ENCODE measurements at places on chromosomes 2 and 18.

DNA sequence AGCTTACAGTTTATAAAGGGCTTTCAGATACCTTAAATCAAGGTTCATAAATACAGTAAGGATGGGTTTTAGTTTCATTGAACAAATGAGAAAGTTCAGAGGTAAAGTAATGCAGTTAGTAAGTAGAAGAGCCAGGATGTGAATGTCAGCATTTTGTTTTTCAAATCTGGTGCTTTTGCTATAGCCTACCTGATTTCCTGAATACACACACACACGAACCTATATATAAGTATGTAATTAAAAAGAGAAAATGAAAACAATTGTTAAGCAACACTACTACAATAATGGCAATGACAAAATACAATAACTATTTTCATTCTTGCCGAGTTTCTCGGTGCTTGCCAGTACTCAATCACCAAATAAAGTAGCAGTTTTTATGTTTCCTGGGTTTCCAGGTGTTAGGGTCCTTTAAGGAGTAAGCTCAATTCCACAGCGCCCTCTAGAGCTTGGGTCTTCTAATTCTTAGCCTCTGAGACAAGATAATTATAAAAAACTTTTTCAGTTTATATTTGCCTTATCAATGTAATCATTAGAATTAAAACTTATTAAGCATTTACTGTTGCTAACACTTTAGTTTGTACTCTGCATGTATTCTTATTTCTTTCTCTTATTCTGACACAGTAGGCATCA, 512.9 kb upstream of the ACVR2A start:
- no peak for DNase-seq

GRCh38 chr2:125526093-125526492, 1129.9 kb upstream of the GYPC start:
- DNase-seq, result no peak

DNA sequence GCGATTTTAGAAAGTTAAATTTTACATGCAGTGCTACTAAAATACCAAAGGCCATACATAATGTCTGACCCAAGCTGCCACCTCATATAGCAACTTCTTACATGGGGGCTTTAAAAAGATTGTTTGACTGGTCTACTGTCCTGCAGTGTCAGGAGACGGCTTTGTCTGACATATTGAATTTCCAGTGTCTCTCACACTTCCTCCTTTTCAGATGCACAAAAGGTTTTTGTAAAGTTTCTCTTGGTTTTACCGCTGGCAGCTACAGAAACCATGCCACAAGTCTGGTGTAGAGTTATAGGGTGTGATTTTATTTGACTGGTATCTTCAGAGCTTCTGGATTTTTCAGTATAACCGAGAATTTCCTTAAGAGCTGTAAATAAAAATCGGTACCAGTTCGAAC, 1.1 kb upstream of the ASAP2 start:
- no peak for DNase-seq

GRCh38 chr2:72015266-72015665, 132.4 kb downstream of the CYP26B1 start:
- no peak for DNase-seq

DNA sequence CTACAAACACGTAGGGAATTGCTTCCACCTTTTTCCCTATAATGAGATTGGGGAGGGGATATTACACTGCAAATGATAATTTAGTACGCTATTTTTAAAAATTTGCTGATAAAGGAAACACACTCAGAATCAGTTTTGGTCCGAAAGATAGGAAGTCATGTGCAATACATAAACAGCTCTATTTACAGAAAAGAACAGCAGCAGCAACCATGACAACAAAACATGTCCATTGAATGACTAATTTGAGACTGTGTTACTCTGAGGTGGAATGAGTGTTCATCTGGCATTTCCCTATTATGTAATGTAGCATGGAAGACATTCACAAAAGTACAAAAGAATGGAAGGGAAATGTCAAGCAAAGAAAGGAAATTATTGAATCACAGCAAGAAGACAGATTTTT, 337.2 kb downstream of the NBAS start:
- no peak for DNase-seq

- DNase-seq, result peak; percentile 75
Measured at GRCh38 chr2:207796585-207797350, 27.1 kb upstream of the FZD5 start.

GRCh38 chr18:60975420-60975819, 357.8 kb upstream of the CDH20 start:
- DNase-seq, result no peak

GRCh38 chr2:145822892-145823534, 1303.1 kb upstream of the ZEB2 start:
- DNase-seq, result no peak

DNA sequence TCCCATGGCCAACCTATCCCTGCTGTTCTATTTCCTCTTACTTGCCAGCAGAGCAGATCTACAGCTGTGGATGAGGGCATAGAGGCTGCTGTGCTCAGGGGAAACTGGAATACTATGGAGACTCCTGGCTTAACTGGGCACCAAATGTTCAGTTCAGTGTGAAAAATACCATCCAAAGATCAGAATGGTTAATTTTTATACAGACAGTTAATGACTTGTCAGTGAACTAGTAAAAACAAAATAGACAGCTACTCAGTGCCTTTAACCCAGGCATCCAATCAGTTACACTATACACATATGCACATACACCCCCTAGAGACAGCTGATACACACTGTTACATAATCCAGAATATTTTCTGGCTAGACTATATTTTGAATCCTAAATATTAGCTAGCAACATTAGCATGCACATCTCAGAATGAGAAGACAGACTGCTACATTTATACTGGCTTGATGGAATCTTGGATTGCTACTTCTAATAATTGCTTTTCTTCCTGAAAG, 59.1 kb upstream of the WIPF1 start:
- DNase-seq, result no peak

- DNase-seq, result no peak
Measured at GRCh38 chr18:8468191-8468590, 141.0 kb upstream of the RAB12 start.

Data from NCI-H1930 (cell line).